ENCODE measurements at places on chromosomes 16 and 17. TPM values are rescaled to one million over a fixed set of nuclear protein-coding genes. Genes with fewer than 3 reads are reported as not detected.

- DNase-seq, result no peak
- no peak overlapping the region for H3K4me3 ChIP-seq
- H3K36me3 ChIP-seq, result no peaks in the 10 kb centered on the region
- no peaks in the 10 kb centered on the region for H3K27me3 ChIP-seq
- peaks cover 15% of the 10 kb centered on the region for H3K4me1 ChIP-seq
Measured at GRCh38 chr16:4003576-4003975, 112.7 kb downstream of the ADCY9 start.

Gene SPEM2
- total RNA-seq, result not detected

GRCh38 chr17:72362376-72363088 is 241.7 kb downstream of the SOX9 start:
- no peak overlapping the region for H3K4me3 ChIP-seq
- H3K36me3 ChIP-seq, result no peaks in the 10 kb centered on the region
- H3K27ac ChIP-seq, result no peak overlapping the region
- H3K27me3 ChIP-seq, result peaks cover 9% of the 10 kb centered on the region

DNA sequence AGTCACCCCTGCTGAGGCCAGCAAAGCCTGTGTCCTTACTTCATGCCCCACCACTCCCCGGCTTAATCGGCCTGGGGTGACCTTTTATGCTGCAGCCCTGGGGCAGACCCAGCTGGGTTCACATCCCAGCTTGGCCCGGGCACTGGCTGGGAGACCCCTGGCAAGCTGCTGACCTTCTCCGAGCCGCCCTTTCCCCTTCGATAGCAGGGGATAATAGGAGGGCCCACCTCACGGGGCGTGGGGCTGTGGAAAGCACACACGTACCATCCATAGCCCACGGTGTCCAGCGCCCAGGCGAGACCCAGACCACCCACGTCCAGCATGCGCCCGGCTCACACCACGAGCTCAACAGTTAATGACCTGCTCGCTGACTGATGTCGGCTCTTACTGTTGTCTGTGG is 26.8 kb downstream of the TBC1D16 start:
- H3K27ac ChIP-seq, result no peak overlapping the region
- no peaks in the 10 kb centered on the region for H3K27me3 ChIP-seq
- no peaks in the 10 kb centered on the region for H3K36me3 ChIP-seq
- H3K4me3 ChIP-seq, result no peak overlapping the region
- DNase-seq, result no peak

DNA sequence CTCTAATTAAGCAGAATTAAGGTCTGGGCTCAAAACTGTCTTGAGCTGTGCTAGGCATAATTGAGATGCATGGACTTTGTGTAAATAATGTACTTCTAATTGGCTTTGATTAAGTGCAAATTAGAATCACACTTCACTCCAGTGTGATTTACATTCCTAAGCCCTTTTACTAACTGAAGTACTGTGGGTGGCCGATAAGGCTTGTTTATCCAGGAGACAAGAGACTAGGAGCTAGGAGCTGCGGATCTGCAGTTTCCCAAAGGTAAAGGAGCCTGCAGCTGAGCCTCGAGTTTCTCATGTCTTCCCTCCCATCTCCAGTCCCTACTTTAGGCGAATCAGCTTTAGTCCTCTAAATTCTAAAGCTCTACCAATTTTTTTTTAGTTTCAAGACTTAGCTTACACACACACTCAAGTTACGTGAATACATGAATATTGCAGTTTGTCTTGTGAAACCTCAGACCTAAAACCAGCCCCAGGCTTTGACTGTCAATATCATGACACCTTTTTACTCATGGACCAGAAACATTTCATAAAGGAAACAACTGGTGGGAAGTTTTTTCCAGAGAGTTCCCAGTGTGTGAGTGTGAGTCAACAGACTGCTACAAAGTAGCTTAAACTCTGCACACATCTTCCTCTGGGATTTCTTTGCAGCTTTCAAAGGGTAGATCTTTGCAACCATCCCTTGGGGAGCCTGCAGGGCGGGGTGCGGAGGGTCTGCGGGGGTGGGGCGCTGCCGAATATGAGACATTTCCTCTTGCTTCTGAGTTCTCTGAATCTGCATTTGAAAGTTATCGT is 113.9 kb upstream of the TBX2 start:
- no peak overlapping the region for H3K27ac ChIP-seq
- peaks cover 11% of the 10 kb centered on the region for H3K4me1 ChIP-seq
- DNase-seq, result no peak
- H3K36me3 ChIP-seq, result peaks cover 2% of the 10 kb centered on the region

Measured in activated naive CD4-positive, alpha-beta T cell treated with anti-CD3 and anti-CD28 coated beads for 36 hours (primary cell).